ENCODE measurements at places on chromosomes 12 and 14.

DNA sequence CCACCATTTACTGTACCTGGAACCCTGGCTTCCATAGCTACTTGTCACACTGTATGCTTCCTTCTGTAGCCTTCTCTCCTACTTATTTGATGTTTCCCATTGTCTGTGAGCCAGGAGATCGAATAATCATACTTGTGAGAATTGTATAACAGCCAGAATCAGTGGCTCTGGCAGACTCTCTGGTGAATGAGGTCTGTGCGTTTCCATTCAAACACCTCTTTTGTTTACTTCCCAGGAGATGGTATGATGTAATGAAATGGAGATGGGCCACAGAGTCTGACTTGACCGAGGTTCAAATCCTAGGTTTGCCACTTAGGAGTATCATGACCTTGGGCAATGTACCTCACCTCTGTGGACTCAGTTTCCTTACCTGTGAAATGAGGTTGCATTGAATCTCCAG lies 35.7 kb upstream of the CLMN start:
- DNase-seq, result no peak

DNA sequence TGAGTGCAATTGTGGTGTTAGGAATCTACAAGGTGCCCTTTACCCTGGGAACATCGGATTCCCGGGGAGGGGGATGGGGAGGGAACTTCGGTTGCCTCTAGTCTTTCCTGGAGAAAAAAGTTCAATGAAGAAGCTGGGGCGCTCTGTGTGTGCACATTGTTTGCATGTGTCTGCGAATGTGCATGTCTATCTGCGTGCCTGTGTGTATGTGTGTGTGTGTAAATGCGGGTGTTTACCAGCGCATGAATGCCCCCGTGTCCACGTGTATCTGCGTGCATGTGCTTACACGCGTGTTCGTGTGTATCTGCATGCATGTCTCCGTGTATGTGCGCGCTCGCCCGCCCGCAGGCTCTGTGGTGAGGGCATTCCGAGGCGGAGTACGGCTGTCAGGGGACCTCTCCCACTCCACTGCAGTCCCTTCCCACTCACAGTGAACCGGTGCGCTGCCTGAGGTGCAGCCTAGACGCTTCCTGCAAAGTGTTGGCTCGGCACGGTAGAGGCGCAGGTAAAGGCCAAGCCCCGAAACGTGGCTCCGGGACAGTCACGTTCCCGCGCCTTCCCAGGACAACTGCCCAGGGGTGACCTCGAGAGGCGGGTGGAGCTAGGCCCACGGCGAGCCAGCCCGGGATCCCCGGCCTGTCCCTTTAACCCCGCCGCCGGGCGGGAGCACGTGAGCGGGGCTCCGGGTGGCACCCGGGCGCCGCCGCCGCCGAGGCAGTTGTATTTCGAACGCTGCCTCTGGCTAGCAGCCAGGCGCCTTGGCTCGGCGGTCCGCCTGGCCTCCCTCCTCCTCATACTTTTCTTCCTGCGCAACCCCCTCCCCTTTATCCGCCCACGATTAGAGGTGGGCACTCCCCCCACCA lies 539 bp upstream of the HMGA2 start:
- DNase-seq, result no peak

GRCh38 chr12:75823475-75823874 lies 208.1 kb downstream of the PHLDA1 start:
- no peak for DNase-seq

GRCh38 chr14:91108941-91109611 lies 4.8 kb upstream of the DGLUCY start:
- DNase-seq, result no peak

GRCh38 chr12:67590149-67590790 lies 58.3 kb upstream of the DYRK2 start:
- no peak for DNase-seq

GRCh38 chr12:120610560-120610959 lies 29.4 kb upstream of the POP5 start:
- DNase-seq, result no peak

GRCh38 chr14:82159624-82160023 lies 626.0 kb upstream of the SEL1L start:
- DNase-seq, result no peak

DNA sequence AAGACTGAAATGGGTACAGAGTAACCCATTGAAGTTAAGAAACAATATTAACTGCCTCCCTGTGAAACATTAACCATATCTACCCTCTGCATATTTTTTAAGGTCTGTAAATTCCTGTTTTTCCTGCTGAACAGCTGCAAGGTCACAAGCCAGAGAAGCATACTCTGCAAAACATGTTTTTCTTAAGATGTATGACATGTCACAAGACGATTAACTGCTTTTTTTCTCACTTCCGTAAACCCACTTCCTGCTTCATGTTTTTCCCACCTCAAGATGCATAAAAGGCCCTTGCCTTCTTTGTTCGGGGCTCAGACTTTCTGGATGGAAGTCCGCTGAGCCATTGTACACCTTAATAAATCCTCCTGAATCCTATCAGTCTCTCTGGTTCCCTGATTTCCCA lies 504.7 kb upstream of the MIS18BP1 start:
- DNase-seq, result no peak

- DNase-seq, result no peak
These were observed 118.4 kb upstream of the EVL start for GRCh38 chr14:99946652-99947489.

DNA sequence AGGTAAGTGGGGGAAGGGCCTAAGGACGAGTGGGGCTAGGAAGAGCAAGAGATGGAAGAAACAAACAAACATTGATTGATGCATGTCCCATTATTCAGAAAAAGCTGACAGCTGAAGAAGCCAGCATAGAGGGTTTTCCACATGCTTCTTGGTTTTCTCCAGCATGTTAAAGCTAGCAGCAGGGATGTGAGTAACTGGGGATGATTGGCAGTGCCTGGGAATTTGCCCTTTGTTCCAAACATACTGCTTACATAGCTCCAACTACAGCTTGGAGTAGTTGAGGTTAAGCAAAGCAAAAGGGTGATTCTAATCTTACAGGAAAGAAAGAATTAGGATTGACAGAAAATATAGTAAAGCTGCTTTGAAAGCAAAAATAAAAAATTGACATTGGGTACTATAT lies 68.0 kb upstream of the IFNG-AS1 start:
- DNase-seq, result no peak

GRCh38 chr14:22854963-22855724 lies 16.4 kb upstream of the LRP10 start:
- no peak for DNase-seq

GRCh38 chr12:30835216-30835615 lies 80.5 kb upstream of the CAPRIN2 start:
- no peak for DNase-seq

GRCh38 chr12:69679119-69679518 lies 20.0 kb downstream of the BEST3 start:
- DNase-seq, result no peak

- no peak for DNase-seq
These were observed 78.6 kb upstream of the IFNG-AS1 start for GRCh38 chr12:67910360-67911274.

DNA sequence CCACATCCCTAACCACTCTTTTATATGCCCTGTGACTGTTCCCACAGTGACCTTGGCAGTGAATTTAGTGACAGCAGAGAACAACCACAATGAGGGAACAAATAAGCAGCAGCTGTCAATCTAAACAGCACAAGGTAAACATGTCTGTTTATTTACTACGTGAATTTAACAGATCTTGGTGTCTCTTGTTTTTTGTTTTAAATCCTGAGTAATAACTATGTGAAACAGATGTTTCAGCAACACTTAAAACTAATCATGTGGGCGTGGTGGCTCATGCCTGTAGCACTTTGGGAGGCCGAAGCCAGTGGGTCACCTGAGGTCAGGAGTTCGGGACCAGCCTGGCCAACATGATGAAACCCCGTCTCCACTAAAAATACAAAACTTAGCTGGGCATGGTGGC lies 17.0 kb upstream of the CFAP54 start:
- DNase-seq, result no peak

Measured in DMS79 (cell line).